ENCODE measurements at places on chromosomes 7 and 10.

GRCh38 chr10:15627617-15628196 is 92.0 kb downstream of the ITGA8 start:
- no peak for DNase-seq

GRCh38 chr7:138880881-138881578 is 83.0 kb upstream of the ATP6V0A4 start:
- DNase-seq = no peak

- DNase-seq = peak; percentile 1
Observed at GRCh38 chr7:47482013-47482875, 99.7 kb downstream of the TNS3 start.

- DNase-seq = no peak
Observed at GRCh38 chr10:46218921-46219320, 67.9 kb upstream of the ANTXRL start.

GRCh38 chr7:12305502-12305901 is 94.4 kb downstream of the TMEM106B start:
- DNase-seq = no peak

GRCh38 chr7:92557808-92558362 is 29.3 kb downstream of the RBM48 start:
- no peak for DNase-seq

Measured in activated CD4-positive, alpha-beta T cell treated with anti-CD3 and anti-CD28 coated beads, Interleukin-2, Interleukin-4, amounts not matched to agents 100 ng/mL and 50 ng/mL, durations not matched to agents 16 hours and 8 hours (primary cell).